ENCODE measurements at places on chromosomes 12 and 14.

DNA sequence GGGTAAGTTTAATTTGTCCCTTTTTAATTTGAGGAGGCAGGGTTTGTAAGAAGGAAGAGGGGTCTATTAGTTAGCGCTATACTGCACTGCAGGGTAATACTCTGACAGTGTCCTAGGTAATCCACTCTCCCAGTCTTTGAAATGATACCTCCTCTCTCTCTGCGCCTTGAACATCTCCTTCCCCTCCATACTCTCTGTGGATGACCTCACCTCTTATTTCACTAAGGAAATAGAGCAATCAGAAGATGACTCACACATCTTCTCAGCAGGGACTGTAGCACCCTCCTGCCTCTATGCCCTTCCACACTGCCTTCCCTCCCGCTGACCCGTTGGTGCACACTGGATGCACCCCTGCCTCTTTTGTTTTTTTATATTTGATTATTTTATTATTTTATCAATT is 94.2 kb downstream of the GRIP1 start:
- no peak for DNase-seq

DNA sequence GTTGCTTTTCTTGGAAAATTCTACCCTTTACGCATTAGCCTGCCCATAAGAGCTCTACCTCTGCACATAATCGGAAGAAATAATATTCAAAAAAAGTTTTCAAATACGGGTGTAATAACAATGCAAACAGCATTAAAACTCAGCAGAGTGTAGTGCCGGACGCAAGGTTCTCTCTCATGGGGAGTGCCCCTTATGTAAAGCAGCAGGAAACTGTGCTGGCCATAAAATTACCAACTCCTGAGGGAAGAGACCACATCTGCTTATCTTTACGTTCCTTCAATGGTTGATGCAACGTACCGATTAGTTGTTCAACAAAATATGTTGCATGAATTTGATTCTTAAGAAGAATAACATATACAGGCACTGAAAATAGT is 118.7 kb upstream of the TMCC3 start:
- no peak for DNase-seq

GRCh38 chr14:81313775-81314429 is 86.2 kb downstream of the STON2 start:
- DNase-seq = no peak

GRCh38 chr12:112904571-112904970 is 2.2 kb upstream of the OAS1 start:
- DNase-seq = no peak

GRCh38 chr14:59538936-59539335 is 37.7 kb downstream of the CCDC175 start:
- DNase-seq = no peak

DNA sequence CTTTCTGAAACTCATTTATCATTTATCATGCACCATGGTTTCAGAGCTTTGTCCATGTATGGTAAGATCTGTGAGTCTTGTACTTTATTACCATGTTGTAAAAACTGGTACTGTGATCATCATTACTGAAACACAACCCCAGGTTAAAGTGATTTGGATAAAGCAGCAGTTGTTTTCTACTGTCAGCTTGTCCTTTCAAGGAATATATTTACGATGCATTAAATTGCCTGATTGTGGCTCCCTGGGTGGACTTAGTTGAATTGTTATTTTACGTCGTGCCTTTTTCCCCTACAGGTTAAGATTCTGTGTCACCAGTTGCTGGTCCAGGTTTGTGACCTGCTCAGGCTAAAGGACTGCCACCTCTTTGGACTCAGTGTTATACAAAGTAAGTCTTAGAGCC is 46.1 kb downstream of the FRMD6 start:
- no peak for DNase-seq

DNA sequence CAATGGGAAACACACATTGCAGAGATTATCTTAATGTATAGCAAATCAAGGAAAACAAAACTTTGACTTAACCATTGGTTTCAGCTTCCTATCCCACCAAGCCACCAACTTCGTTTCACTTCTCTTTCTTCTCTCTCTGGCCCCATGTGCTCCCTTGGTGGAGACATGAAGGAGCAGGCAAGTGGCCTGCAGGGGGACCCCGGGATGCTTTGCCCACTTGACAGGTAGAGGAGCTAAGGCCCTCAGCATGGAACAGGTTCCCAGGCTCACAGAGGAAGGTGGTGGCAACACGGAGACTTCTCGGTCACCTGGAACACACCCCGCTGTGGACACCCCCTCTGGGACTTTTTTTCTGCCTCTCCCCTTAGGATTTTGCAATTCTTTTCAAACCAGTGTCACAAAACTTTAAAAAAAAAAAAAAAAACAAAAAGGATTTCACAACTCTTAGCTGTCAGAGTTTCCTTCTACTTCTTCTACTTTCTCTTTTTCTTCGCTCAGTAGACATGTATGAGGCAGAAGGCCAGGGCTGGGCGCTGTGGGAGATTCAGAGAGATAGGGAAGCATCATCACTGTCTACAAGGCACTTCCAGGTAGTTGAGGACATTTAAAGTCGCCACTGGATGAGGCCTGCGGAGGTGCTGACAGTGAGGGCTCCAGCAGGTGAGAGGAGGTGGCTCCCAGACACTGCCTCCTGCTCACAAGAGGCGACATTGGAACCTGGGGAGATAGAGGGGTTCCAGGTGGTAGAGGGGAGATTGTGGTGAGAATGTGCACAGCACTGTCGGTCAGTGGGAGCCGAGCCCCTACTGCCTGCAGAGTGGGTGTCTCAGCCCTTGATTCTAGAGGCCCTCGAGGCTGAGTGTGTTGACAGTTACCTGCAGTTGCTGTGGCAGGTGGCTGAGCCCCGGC is 119.6 kb downstream of the GCH1 start:
- DNase-seq = no peak

DNA sequence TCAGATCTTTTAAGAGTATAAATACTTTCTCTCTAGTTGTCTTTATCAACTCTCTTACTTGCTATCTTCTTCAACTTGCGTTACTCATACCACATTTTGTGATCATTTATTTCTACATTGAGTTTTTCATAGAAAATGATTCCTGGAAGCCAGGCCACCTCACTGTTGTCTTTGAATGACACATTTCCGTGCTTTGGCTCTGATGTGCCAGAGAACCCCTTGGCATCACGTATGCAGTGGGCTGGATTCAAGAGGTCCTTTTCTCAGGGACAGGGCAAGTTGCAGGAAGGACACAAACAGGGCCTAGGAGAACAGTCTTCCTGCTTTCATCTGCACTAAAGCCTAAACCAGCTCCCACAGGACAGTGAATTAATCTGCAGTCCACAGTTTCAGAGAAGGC is 70.3 kb upstream of the PYGL start:
- no peak for DNase-seq

GRCh38 chr12:38158428-38159091 is 158.0 kb upstream of the ALG10B start:
- DNase-seq = no peak

- no peak for DNase-seq
Measured at GRCh38 chr12:32868885-32869284, 27.7 kb downstream of the PKP2 start.

DNA sequence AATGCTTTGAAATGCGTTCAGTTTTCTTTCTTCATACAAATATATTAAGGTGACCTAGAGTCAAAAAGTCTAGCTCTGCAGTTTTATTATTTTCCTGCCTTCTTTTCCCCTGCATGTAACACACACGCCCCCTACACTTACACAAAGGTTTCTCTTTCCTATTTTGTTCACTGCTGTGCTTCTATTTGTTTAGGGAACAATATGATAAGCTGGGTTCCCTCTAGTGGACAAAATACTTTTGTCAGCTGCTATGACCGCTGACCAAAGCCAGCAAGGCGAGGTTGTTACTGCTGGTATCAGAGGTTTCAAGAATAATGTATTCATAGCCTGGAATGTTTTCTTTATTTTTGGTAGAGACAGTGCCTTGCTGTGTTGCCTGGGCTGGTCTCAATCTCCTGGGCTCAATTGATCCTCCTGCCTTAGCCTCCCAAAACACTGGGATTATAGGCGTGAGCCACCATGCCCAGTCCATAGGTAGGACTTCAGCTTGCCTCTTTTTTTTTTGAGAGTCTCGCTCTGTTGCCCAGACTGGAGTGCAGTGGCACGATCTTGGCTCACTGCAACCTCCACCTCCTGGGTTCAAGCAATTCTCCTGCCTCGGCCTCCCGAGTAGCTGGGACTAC is 33.4 kb downstream of the FNTB start:
- DNase-seq = no peak

GRCh38 chr14:58362798-58363412 is 32.8 kb upstream of the TOMM20L start:
- DNase-seq = no peak

- DNase-seq = no peak
Measured at GRCh38 chr14:91884664-91885063, 17.3 kb upstream of the TC2N start.

DNA sequence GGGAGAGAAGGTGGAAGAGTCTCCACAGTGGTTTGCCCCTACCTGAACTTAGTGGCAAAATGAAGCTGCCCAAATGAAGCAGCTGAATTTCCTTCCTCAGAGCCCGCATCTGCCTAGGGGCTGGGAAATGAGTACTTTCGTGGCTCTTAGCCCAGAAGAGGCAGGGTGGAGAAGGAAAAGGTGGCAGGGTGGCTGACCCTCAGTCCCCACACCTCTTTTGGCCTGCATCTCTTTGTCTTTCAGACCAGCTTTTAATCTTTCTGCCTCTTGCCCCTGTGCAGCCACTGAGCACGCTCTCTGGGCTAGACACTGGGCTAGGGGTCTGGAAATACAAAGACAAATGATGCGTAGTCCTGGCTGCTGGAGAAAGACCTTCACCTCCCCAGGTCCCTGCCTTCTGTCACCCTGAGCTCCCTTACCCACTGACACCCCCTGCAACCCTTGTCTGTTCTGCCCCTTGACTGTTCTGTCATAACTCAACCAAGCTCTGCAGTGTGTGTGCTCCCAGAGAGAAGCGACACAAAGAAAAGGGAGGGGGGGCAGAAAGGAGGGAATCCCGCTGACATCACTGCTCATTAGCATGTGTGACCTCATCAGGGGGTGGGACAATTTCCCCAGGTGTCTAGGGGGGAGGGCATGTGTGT is 371 bp upstream of the REM2 start:
- no peak for DNase-seq

DNA sequence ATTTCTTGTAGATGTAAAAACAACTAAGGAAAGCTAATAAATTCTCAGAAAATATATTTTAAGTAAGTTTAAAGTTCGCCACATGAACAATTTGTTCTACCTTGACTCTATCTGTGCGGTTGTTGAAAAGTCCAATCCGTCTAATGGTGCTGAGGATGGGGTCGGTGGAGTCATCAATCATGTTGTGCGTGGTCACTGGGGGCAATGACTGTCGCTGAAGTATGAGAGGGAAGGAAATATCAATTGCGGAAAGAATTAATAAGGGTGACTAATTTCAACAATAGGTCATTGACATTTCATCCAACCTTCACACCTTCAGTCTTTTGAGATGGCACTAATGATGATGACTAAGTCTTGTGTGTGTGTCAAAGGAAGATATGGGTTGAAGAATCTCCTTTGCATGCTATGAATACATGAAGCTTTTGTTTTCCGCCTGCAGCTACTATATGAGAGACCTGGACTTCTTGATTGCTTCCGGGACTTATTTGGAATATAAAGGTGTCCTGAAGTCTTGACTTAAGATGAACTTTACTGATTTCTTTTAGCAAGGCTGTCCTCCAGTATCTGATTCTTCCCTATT is 32.1 kb downstream of the SPX start:
- no peak for DNase-seq

GRCh38 chr14:69945347-69945746 is 66.1 kb downstream of the SMOC1 start:
- no peak for DNase-seq
